ENCODE measurements at places on chromosomes 2 and 18.

GRCh38 chr2:7665880-7666279 is 748.7 kb downstream of the RNF144A start:
- ATAC-seq = no peak

- ATAC-seq = peak; percentile 52
Measured at GRCh38 chr2:204920776-204921175, 375.5 kb downstream of the PARD3B start.

- no peak for ATAC-seq
Measured at GRCh38 chr2:21930226-21930625, 806.5 kb downstream of the TDRD15 start.

GRCh38 chr2:76413436-76413835 is 702.7 kb upstream of the GCFC2 start:
- no peak for ATAC-seq

- ATAC-seq = no peak
Measured at GRCh38 chr18:31776093-31776492, 15.4 kb upstream of the SLC25A52 start.

DNA sequence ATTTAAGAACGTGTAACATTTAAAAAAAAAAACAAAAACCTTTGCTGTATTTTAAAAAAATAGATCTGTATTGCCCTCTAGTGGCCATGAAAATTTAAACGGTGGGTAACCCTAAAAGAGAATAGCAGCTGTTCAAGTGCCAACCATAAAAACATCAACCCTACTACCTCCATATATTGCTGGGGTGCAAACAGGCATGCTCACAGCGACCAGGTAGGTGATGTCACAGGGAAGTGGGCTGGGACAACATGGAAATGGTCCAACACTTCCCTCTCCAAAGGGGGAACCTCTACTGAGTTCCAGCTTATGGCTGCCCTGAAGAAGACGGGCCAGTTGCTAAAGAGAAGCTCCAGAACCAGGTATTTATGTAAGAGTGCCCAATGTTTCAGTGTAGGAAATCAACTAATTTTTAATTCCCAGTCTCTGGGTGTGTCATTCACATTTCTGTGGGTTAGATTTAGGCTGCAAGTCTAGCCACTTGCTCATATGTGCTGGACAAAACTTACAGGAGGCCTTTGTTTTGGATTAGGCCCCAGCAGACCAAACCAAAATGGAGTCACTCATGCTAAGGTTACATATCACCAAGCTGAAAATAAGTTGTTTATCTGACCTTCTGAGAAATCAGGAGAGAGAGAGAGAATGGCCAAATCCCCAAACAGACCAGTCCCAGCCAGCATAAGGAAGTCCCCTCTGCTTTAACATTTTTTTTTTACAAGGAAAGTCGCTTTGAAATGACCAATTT is 54.5 kb downstream of the SKA1 start:
- peak; percentile 29 for ATAC-seq

GRCh38 chr18:70397259-70397925 is 108.5 kb downstream of the SOCS6 start:
- ATAC-seq = no peak

- no peak for ATAC-seq
Measured at GRCh38 chr18:58438161-58438957, 190.5 kb downstream of the ALPK2 start.

GRCh38 chr18:45733535-45733934 is 9.6 kb downstream of the SLC14A1 start:
- no peak for ATAC-seq

- no peak for ATAC-seq
Measured at GRCh38 chr2:224062481-224063297, 23.6 kb upstream of the SERPINE2 start.

DNA sequence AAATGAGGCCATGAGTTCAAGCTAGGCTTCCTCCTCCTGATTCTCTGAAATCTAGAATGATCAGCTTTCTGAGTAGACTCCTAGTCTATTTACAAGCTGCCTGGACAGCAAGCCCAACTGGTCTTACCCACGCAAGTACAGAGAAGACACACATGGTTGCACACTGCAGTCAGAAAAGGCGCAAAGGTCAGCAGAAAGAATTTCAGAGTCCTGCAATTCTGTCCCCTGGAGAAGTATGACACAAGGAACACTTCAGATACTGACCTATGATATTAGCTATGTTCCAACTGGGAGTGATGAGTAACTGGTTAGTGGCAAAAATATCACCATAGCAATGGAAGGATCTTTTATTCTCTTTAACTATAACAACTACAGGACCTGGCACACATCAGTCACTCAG is 336.1 kb upstream of the PKDCC start:
- no peak for ATAC-seq

GRCh38 chr2:109474319-109474825 is 139.4 kb downstream of the SEPTIN10 start:
- ATAC-seq = no peak

DNA sequence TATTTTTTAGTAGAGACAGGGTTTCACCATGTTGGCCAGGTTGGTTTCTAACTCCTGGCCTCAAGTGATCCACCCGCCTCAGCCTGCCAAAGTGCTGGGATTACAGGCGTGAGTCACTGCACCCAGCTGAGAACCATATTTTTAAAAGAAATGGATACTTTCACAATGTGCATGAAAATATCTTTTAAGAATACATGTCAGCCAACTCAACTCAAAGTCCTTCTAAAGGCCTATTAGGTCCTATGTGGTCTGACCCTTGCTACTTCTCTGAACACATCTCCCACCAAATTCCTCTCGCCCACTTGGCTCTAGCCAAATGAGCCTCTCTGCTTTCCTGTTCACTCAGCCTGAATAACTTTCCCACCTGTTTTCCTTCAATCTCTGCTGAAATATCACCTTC is 119.6 kb downstream of the MTX2 start:
- no peak for ATAC-seq

GRCh38 chr2:175677880-175678279 is 324.2 kb downstream of the LNPK start:
- ATAC-seq = no peak

GRCh38 chr18:61882296-61883004 is 10.4 kb downstream of the RNF152 start:
- ATAC-seq = no peak

DNA sequence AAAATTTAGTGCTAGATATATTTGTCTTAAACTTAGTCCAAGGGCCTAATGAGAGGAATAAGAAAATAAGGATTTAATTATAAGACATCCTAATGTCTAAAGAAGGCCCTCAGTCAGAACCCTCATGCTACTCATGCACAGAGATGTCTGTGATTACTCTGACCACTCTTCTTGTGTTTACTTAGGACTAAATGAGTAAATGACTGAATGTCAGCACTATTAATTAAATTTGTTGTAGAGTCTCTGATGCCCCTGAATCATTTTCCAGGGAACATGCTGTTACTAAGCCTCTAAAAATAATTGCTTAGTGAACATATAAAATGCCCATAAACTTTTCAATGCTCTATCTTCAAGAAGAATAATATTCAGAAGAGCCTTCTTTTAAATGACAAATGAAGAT is 32.4 kb downstream of the GULP1 start:
- ATAC-seq = peak; percentile 8

DNA sequence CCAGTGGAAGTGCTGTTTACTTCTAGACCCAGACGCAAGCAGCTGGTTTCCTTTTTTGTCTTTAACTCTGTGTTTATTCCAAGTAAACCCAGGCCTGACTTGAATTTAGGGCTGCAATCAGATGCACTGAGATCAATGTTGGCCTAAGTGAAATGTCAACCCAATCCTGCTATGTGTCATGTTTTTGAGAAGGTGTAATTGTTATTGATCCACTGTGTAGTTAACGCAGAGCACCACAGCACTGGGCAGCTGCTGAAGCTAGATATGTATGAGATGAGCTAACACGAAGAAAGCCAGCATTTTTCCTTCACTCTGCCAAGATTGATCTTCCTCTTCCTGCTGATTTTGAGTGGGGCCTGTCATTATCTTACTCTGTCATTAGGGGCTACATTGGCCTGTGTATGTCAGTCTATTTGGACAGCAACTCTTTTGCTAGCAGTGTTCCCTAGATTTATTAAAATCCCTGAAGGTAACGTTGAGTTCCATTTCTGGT is 18.9 kb upstream of the DLX1 start:
- ATAC-seq = no peak

DNA sequence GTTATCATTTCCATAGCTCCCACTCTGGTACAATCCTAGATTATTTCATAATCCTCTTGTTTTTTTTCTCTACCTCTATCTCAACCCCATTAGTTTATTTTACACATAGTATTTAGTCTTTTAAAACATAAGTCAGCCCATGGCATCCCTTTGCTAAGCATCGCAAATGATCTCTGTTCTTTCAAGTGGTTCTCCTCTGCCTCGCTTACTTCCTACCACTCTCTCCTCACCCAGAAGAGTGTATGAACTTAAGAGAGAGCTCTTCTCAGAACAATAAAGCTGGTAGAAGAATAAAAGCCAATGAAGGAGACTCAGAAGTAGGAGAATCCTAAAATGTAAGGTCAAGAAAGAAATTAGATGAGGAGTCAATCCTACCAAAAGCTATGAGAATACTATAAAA is 12.2 kb upstream of the ITPRID2 start:
- ATAC-seq = no peak

GRCh38 chr2:20994130-20994529 is 49.7 kb downstream of the APOB start:
- ATAC-seq = no peak

GRCh38 chr2:105617631-105618350 is 126.9 kb upstream of the NCK2 start:
- ATAC-seq = peak; percentile 97

DNA sequence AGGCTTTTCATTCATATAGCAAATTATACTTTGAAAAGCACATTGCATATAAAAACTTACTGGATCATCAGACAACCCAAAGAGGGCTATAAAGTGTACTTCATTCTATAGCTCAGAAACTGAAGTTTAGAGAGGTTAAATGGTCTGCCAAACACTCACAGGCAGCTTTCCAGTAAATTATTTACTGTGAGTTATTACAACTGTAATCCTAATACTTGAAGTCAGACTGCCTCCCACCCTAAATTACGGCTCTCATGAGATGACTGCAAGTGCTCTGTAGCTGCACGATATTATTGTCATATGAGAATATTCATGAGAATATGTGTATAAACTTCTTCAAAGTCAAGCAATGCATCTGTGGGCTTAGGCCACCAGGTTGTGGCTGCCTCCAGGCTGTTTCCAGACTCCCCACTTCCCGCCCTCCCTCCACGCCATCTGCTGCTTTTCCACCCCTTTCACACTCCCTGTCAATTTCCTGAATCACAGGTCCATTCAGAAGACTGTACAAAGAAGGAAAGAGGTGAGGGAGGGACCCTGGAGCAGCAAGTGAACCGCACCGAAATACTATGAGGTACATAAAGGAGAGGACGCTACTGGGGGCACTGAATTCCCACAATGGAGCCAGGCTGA is 111.1 kb upstream of the SPOPL start:
- no peak for ATAC-seq

DNA sequence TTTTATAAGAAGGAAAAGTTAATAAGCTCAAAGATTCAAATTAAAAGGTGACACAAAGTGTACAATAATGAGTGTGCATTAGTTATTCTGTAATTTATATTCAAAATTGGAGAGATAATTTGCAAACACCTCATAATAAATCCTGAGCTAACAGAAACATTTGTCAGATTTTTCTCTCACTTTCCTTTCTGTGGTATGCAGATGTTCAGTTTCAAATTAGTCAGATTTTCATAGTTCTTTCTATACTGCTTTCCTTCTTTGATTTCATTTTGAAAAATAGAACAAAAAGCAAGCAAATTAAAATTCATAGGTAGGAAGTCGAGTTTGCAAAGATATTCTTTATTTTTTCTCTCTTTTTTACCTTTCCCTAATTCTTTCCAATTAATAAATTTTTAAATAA is 1420.1 kb upstream of the NXPH2 start:
- no peak for ATAC-seq

GRCh38 chr18:24868760-24869237 is 408.4 kb downstream of the HRH4 start:
- no peak for ATAC-seq

Data from motor neuron (in vitro differentiated cells).